ENCODE measurements at places on chromosomes 12 and 14. TPM values are rescaled to one million over a fixed set of nuclear protein-coding genes. Genes with fewer than 3 reads are reported as not detected.

- H3K27ac ChIP-seq, result no peak overlapping the region
- H3K4me3 ChIP-seq, result no peak overlapping the region
- no peaks in the 10 kb centered on the region for H3K36me3 ChIP-seq
- H3K27me3 ChIP-seq, result no peaks in the 10 kb centered on the region
- no peaks in the 10 kb centered on the region for H3K4me1 ChIP-seq
These were observed 47.8 kb downstream of the SLC41A2 start for GRCh38 chr12:104910196-104910840.

- H3K4me3 ChIP-seq, result no peak overlapping the region
- no peak for DNase-seq
- H3K27ac ChIP-seq, result no peak overlapping the region
- no peaks in the 10 kb centered on the region for H3K4me1 ChIP-seq
These were observed 108.5 kb upstream of the ESRRB start for GRCh38 chr14:76267322-76268046.

DNA sequence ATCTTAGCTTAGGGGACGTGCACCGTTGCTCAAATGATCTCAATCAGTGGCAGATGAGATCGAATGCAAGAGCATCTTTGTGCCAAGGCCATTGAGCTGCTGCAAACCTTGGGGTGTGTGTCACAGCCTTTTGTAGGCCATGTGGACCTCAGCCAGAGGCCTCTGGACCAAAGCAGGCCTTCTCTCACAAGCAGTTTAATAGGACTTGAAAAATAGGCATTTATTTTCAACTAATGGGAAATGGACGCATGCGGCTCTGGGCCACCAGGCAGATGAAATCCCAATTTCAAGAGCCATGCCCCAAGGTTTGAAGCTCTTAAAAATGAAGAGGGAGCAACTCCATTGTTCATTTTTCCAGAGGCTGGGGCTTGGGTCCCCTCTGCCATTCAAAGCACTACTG lies 87.3 kb downstream of the TTC7B start:
- H3K27me3 ChIP-seq, result no peaks in the 10 kb centered on the region
- H3K4me1 ChIP-seq, result no peaks in the 10 kb centered on the region
- no peak for DNase-seq
- no peak overlapping the region for H3K27ac ChIP-seq
- H3K36me3 ChIP-seq, result no peaks in the 10 kb centered on the region

GRCh38 chr14:33794791-33795305 lies 156.0 kb downstream of the EGLN3 start:
- peaks cover 7% of the 10 kb centered on the region for H3K27me3 ChIP-seq
- H3K36me3 ChIP-seq, result no peaks in the 10 kb centered on the region
- no peak overlapping the region for H3K4me3 ChIP-seq
- no peaks in the 10 kb centered on the region for H3K4me1 ChIP-seq
- no peak for DNase-seq

GRCh38 chr12:53251477-53252348 lies 16.4 kb upstream of the ESPL1 start:
- H3K4me1 ChIP-seq, result peaks cover 15% of the 10 kb centered on the region
- peak overlapping the region; percentile 59 for H3K4me3 ChIP-seq
- peak overlapping the region; percentile 86 for H3K27ac ChIP-seq
- H3K27me3 ChIP-seq, result no peaks in the 10 kb centered on the region
- DNase-seq, result peak; percentile 92
- no peaks in the 10 kb centered on the region for H3K36me3 ChIP-seq

DNA sequence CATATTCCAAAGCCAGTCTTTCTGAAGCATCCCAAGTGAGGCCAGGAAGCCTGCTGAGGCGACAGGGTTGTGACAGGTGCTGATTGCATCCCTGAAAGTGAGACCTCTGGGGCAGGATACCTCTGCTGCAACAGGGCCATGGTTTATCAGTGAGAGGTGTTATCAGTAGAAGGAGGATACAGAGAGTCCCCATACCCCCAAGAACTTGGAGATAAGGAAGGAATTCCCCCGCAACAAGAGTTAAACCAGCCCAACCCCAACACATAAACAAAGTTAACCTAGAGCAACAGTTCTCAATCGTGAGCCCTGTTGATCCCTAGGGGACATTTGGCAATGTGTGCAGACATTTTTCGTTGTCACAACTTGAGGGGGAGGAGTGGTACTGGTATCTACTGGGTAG lies 233.1 kb upstream of the NOS1 start:
- no peak overlapping the region for H3K27ac ChIP-seq
- H3K4me1 ChIP-seq, result no peaks in the 10 kb centered on the region
- no peak for DNase-seq
- H3K36me3 ChIP-seq, result no peaks in the 10 kb centered on the region
- no peak overlapping the region for H3K4me3 ChIP-seq

DNA sequence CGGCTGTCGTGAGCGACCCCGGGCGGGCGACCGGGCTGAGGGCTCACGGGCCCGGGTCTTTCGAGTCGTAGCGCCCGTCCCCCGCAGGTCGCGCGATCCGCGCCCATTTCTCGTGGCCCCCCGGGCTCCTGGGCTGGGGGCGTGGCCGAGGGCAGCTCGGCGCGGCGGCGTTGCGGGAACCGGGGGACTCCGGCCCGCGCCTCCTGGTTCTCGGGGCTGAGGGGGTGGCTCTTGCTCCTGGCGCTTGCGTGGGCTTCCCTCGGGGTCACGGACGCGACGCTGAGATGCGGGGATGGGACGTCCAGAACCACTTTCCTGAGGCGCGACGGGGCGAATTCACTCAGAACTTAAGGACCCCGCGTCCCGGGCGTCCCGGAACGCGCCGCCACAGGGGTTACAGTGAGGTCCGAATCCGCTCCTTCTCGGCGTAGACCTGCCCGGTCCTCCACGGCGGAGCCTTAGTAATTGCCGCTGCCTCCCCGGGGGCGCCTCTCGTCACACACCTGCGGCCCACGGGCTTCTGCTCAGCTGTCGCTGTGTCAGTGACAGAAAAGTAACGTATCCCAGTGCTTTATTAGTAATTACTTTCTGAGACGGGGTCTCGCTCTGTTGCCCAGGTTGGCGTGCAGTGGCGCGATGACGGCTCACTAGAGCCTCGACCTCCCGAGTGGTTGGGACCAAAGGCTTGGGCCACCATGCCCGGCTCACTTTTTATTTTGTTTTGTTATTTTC lies 606 bp downstream of the EP400 start:
- H3K27ac ChIP-seq, result peak overlapping the region; percentile 82
- DNase-seq, result peak; percentile 10
- H3K4me3 ChIP-seq, result peak overlapping the region; percentile 82
- no peaks in the 10 kb centered on the region for H3K27me3 ChIP-seq

GRCh38 chr12:93378998-93379325 lies 1.2 kb downstream of the NUDT4 start:
- no peaks in the 10 kb centered on the region for H3K27me3 ChIP-seq
- peaks cover 5% of the 10 kb centered on the region for H3K36me3 ChIP-seq

DNA sequence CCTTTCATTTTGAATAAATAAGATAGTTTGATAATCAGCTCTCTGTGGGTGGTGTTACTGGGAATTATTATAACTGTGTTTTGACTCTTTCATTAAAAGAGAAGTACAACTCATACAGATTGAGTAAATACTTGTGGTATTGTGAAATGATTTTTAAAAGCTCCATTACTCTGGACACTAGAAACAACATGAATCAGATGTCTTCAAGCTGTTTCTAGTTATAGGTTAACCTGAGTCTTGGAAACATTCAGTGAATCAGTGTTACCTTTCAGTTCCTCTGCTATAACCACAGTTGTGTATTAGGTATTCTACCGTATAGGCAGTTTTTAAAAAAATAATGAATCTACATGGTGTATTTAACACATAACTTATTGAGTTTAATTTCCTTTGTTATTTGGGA lies 128.4 kb upstream of the SSTR1 start:
- no peaks in the 10 kb centered on the region for H3K36me3 ChIP-seq
- no peak for DNase-seq
- H3K4me3 ChIP-seq, result no peak overlapping the region
- H3K27me3 ChIP-seq, result no peaks in the 10 kb centered on the region
- no peak overlapping the region for H3K27ac ChIP-seq

DNA sequence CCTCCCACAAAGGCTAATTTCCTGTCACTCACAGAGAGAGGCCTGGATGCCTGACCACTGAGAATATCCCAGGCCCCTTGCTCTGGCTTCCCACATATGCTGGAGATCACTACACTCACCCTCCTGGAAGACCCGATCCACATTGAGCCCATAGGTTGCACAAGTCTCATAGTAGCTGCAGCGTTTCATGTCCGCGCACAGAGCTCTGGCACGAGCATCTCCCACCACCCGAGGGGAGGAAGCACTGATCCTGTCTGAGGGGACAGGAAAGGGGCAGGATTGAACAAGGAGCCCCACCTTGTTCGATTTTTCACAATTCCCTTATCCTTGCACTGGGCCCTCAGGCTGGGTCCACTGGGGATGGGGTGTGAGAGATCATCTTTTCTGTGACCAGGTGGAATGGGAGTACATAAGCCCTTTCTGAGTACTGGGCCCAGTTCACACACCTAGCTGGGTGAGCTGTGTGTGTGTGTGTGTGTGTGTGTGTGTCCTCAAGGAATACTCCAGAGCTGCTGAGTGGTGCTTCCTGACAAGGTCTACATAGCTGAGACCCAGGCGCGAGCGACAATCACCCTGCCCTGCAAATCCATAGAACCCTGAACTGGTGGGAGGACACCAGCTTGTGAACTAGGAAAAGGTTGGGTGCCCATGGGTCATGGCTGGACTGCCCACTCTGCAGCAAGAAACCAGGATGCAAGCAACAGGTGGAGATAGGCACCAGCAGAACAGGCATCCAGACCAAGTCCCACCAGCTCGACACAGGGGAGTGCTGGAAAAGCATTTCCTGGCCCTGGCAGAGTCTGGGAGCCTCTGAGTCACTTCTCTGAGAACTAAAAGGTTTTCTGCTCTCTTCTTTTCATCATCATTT lies 5.6 kb downstream of the AGAP2 start:
- no peak overlapping the region for H3K4me3 ChIP-seq
- peaks cover 5% of the 10 kb centered on the region for H3K4me1 ChIP-seq
- H3K27me3 ChIP-seq, result peaks cover 99% of the 10 kb centered on the region
- H3K36me3 ChIP-seq, result no peaks in the 10 kb centered on the region

DNA sequence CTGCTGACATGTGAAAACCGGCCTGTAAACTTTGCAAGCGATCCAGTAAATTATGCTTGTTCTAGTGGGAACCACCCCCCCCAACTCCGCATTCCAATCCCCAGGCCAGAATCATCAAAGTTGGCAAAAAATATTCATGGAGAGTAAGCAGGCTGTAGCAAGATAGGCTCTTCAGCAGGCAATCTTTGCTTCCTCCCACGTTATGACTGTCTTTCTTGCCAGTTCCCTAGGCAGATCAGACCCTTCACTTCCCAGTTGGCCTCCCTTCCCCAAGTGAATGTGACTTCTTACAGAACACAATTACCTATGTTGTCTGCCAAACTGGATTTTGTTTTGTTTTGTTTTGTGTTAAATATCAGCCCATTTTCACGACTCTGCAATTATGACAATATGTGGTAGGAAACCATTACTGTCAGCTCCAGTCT lies 1.2 kb upstream of the PTGER2 start:
- no peak overlapping the region for H3K27ac ChIP-seq
- no peak for DNase-seq
- no peaks in the 10 kb centered on the region for H3K4me1 ChIP-seq
- peaks cover 77% of the 10 kb centered on the region for H3K27me3 ChIP-seq
- H3K4me3 ChIP-seq, result no peak overlapping the region

DNA sequence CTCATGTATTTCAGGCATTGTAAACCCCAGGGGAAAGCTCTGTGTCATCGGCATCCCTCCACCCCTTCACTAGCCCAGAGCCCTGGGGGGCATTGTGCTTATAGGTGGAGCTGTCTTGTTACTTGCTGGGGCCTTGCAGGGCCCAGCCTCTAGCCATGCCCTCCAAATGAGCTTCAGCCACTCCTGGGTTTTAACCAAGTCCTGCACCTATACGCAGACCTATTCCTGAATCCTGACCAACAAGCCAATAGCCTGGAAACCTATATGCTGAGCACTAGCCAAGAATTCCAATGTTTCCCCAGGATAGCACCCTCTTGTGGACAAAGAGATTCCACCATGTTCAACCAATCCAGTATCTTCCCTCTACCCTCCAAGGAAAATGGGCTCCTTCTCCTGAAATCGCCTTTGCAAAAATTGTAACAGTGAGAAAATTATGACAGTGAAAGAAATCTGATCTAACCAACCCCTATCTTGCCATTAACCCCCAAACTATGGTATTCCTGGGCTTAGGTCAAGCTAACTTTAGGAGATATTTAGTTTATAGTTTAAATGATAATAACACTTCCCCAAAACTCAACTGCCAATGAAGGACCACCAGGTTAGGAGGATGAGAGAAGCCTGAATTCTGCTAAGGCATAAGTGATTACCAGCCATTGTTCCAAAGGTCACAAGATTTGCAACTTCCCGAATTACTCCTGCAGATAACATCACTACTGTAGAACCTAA lies 55.5 kb downstream of the TTC7B start:
- H3K27me3 ChIP-seq, result no peaks in the 10 kb centered on the region
- H3K27ac ChIP-seq, result no peak overlapping the region
- peak; percentile 62 for DNase-seq
- H3K4me1 ChIP-seq, result peaks cover 11% of the 10 kb centered on the region

DNA sequence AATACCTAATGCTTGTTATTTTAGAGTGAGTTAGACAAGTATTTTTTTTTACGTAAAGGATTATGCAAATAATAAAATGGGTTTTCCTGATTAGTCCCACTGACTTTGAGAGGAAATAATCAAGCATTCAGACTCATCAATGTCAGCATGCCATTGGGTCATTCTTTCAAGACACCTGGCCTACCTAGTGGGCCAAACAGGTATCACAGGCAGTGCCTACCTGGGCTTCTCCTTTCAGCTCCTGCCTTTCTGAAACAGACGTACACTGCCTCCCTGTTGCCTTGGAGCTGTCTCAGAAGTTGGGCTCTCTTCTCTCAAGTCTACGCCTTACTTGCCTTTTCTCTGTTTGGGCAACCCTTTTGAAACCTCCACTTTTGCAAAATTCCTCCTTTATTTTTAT lies 545.6 kb downstream of the SNAPC1 start:
- H3K36me3 ChIP-seq, result no peaks in the 10 kb centered on the region
- H3K27ac ChIP-seq, result no peak overlapping the region
- no peaks in the 10 kb centered on the region for H3K27me3 ChIP-seq
- no peaks in the 10 kb centered on the region for H3K4me1 ChIP-seq
- no peak for DNase-seq

GRCh38 chr14:51653775-51654532 lies 2.2 kb downstream of the FRMD6 start:
- peaks cover 26% of the 10 kb centered on the region for H3K4me1 ChIP-seq
- peak overlapping the region; percentile 63 for H3K4me3 ChIP-seq
- DNase-seq, result no peak
- no peaks in the 10 kb centered on the region for H3K27me3 ChIP-seq
- H3K27ac ChIP-seq, result peak overlapping the region; percentile 71
- H3K36me3 ChIP-seq, result no peaks in the 10 kb centered on the region

PRICKLE1 gene
- 71.4 TPM for total RNA-seq

COCH gene
- total RNA-seq, result 3.2 TPM

RNASE7 gene
- not detected for total RNA-seq

CATSPERB gene
- total RNA-seq, result not detected

NUAK1 gene
- 7.2 TPM for total RNA-seq

TEX22 gene
- total RNA-seq, result 2.5 TPM

C12orf60 gene
- 0.56 TPM for total RNA-seq

Data from cardiac muscle cell (in vitro differentiated cells and primary cell).